CD14-positive monocyte (primary cell): ENCODE measurements at places on chromosomes 7 and 10.

DNA sequence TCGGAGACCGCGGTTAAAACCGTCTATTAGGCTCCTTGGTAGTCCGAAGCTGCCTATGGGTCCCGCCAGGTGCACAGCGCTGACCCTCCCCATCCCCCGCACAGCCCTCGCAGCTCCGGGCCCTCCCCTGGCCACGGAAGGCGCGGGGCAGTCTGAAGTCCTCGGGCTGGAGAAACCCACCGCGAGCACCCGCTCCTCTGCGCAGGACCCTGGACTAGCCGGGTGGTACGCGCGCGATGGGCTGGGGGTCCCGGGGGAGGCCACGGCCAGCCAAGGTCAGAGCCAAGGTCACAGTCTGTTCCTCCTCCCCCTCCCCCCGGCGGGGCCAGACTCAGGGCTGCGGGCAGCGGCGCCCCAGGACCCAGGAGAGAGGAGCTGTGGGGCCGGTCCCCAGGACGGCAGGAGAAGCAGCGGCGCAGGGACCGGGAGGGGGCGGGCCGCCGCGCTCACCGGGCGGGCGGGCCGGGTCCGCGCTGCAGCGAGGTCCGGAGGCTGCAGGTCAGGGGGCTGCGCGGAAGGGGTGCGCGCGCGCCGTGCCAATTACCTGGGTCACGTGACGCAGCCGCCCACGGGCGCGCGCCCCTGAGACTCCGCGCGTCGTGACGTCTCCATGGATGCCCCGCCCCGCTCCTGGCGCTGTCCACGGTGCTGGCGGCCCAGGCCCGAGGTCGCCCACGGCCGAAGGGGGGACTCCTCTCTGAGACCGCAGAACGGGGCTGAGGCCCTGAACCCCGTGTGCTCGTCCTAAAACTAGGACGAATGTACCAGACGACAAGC is at the start of gene OGDHL:
Gene OGDHL, minus strand, starts transcription at position 535 of the 777 bp plus-strand sequence. CDS start 3,731 bp downstream, outside the sequence.
- no peak for DNase-seq
- no peak within 1 kb of the TSS for H3K27ac ChIP-seq
- peaks cover 5% of the 10 kb centered on the region for H3K27me3 ChIP-seq
- H3K36me3 ChIP-seq = no peaks in the 10 kb centered on the region
- H3K4me1 ChIP-seq = peaks cover 8% of the 10 kb centered on the region

DNA sequence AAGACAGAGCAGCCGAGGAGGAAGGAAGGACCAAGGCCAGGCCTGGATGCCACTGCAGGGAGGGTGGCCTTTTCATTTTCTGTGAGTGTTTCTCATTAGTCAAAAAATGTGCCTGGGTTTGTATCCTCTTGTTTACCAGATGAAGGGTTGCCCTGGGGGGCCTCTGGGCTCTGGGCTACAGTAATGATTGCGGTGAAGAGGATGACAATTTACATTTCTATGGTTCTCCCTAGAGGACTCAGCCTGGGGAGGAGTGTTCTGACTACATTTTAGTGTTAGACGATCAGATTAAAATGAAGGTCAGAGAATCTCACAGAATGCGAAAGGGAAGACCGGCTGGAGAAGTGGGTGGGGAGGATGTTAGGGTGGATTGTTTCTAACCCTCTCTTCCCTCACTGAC is 108.0 kb upstream of the KMT2C start:
- H3K27ac ChIP-seq = no peak overlapping the region
- no peaks in the 10 kb centered on the region for H3K36me3 ChIP-seq
- no peaks in the 10 kb centered on the region for H3K27me3 ChIP-seq
- DNase-seq = no peak
- H3K4me1 ChIP-seq = no peaks in the 10 kb centered on the region

DNA sequence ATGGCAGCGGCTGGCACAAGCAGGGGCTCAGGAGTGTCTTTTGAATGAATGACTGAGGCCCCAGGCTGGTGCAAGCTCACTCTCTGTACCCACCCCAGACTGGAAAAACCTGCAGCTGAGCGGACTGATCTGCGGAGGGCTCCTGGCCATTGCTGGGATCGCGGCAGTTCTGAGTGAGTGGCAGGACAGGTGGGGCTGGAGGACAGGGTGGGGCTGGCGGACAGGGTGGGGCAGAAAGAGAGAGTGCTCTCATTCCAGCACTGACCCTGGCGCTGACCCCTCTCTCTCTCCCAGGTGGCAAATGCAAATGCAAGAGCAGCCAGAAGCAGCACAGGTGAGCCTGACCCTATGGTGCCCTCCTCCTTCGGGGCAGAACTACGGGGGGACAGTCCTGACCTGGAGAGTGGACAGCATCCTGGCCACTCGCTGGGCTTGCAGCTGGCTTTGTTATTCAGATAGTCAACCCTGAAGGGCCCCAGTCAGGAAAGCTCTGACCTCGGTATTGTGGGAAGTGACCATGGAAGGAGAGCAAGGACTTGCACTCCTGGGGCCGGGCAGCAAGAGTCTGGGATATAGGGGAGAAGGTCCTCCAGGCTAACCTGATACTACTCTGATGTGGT is 4.1 kb downstream of the FXYD4 start:
- H3K4me1 ChIP-seq = no peaks in the 10 kb centered on the region
- no peak overlapping the region for H3K27ac ChIP-seq
- no peaks in the 10 kb centered on the region for H3K36me3 ChIP-seq
- no peak overlapping the region for H3K4me3 ChIP-seq
- no peaks in the 10 kb centered on the region for H3K27me3 ChIP-seq
- no peak for DNase-seq

GRCh38 chr10:65423043-65423442 is 1502.8 kb upstream of the LRRTM3 start:
- no peak overlapping the region for H3K27ac ChIP-seq
- H3K4me1 ChIP-seq = no peaks in the 10 kb centered on the region
- H3K36me3 ChIP-seq = no peaks in the 10 kb centered on the region
- no peak overlapping the region for H3K4me3 ChIP-seq

- no peak overlapping the region for H3K4me3 ChIP-seq
- H3K27ac ChIP-seq = no peak overlapping the region
- DNase-seq = no peak
- H3K27me3 ChIP-seq = no peaks in the 10 kb centered on the region
- H3K4me1 ChIP-seq = no peaks in the 10 kb centered on the region
- H3K36me3 ChIP-seq = no peaks in the 10 kb centered on the region
Observed at GRCh38 chr7:72622532-72622931, 205.5 kb downstream of the TYW1B start.

- no peaks in the 10 kb centered on the region for H3K27me3 ChIP-seq
- no peaks in the 10 kb centered on the region for H3K36me3 ChIP-seq
- H3K27ac ChIP-seq = no peak overlapping the region
- H3K4me1 ChIP-seq = no peaks in the 10 kb centered on the region
- no peak overlapping the region for H3K4me3 ChIP-seq
- no peak for DNase-seq
Observed at GRCh38 chr10:77461636-77462296, 175.8 kb downstream of the KCNMA1 start.

DNA sequence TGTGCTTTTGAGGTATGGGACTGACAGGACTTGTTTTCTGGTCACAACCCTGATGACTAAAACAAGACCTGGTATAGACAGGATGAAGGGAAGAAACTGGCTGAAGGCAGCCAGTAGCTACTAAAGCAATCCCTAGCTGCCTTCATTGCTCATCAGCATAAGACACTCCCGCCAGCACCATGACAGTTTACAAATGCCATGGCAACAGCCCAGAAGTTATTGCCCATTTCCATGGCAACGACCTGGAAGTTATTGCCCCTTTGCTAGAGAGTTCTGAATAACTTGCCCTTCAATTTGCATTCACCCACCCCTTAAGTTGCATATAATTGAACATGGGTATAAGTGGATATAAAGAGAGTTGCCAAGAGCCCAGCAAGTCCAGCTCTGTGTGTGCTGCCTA is 169.6 kb upstream of the FAM171A1 start:
- H3K4me1 ChIP-seq = no peaks in the 10 kb centered on the region
- no peak overlapping the region for H3K4me3 ChIP-seq
- H3K36me3 ChIP-seq = no peaks in the 10 kb centered on the region
- H3K27ac ChIP-seq = no peak overlapping the region
- DNase-seq = no peak

DNA sequence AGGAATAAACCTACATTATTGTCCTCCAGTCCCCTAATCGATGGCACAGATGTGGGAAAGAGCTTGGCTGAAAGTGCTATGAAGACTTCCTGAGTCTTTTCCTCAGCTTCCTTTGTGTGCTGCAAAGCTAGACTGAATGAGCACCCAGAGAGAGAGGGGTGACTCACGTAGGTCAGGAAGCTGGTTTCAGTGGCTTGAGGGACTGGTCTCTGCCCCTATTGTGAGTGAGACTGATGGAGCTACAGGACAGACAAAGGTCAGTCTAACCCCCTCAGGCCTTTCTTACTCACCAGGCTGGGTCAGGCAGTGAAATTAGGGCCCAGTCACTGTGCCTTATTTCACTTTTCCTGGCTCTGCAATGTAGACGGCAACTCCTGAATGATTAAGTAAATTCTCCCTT is 171.1 kb upstream of the GRB10 start:
- no peak overlapping the region for H3K27ac ChIP-seq
- no peak overlapping the region for H3K4me3 ChIP-seq
- no peaks in the 10 kb centered on the region for H3K36me3 ChIP-seq
- no peaks in the 10 kb centered on the region for H3K27me3 ChIP-seq

GRCh38 chr7:132211971-132212370 is 364.3 kb downstream of the PLXNA4 start:
- H3K36me3 ChIP-seq = no peaks in the 10 kb centered on the region
- DNase-seq = no peak
- H3K4me3 ChIP-seq = no peak overlapping the region
- no peaks in the 10 kb centered on the region for H3K27me3 ChIP-seq
- no peak overlapping the region for H3K27ac ChIP-seq
- H3K4me1 ChIP-seq = no peaks in the 10 kb centered on the region

- no peaks in the 10 kb centered on the region for H3K36me3 ChIP-seq
- H3K27me3 ChIP-seq = no peaks in the 10 kb centered on the region
- no peak for DNase-seq
- no peak overlapping the region for H3K27ac ChIP-seq
- no peak overlapping the region for H3K4me3 ChIP-seq
Observed at GRCh38 chr7:106493041-106493731, 167.8 kb downstream of the CCDC71L start.

GRCh38 chr10:74034301-74034700 is 36.4 kb downstream of the VCL start:
- H3K4me1 ChIP-seq = peaks cover 53% of the 10 kb centered on the region
- no peak for DNase-seq
- H3K4me3 ChIP-seq = no peak overlapping the region
- peaks cover 36% of the 10 kb centered on the region for H3K36me3 ChIP-seq
- H3K27ac ChIP-seq = no peak overlapping the region

DNA sequence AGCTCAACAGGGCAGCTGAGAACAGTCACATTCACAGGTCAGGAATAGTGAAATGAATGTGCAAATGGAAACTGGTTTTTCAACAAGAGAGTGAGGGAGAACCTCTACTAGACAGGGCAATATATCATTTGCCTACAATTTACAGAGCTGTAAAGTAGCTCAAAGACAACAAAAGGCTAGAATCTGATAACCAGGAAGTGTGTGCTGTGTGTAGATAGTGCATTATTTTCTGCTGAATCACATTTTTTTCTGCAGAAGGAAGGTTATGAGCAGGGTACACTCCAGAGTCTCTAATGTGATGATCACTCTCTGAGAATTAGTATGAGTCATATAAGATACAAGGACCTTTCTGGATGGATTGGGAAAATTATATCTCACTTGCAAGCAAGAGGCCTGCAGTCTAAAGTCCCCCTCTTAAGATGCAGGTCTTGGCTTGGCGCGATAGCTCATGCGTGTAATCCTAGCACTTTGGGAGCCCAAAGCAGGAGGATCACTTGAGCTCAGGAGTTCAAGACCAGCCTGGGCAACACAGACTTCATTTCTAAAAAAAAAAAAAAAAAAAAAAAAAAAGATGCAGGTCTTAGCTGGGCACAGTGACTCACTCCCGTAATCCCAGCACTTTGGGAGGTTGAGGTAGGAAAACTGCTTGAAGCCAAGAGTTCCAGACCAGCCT is 59.9 kb upstream of the COBL start:
- DNase-seq = no peak
- H3K27ac ChIP-seq = no peak overlapping the region
- H3K4me1 ChIP-seq = no peaks in the 10 kb centered on the region
- no peak overlapping the region for H3K4me3 ChIP-seq

DNA sequence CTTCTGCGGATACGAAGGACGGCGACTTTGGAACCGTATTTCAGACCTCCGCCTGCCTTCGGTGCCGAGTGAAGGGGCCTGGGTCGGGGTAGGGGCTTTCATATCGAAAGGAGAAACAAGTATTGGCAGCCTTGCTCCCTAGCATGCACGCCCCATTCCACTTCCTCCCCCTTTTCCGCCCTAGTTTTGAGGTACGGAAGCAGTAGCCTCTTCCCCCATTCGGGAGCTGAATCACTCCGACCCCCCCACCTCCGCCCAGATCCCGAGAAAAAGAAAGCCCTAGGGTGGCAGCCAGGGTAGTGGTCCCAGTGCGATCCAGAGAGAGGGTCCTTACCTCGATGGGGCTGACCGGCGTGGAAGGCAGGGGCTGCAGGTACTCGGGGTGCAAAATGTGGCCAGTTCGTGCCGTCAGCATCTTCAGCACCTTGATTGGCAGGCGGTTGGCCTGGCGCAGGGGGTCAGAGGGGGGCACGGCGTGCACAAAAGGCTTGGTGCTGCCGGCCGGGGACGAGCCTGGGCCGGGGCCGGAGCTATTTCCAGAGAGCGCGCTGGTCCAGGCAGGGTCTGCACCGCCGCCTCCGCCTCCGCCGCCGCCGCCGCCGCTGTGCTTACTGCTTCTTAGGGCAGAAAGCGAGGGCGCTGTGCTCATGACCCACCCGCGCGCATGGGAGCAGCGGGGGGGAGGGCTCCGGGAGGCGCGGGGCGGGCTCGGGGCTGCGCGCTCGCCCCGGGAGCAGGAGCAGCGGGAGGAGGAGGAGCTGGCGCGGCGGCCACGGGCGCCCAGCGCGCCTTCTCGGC is 594 bp downstream of the ZNF503 start:
- peak overlapping the region; percentile 83 for H3K4me3 ChIP-seq
- peak overlapping the region; percentile 80 for H3K27ac ChIP-seq
- H3K27me3 ChIP-seq = peaks cover 58% of the 10 kb centered on the region
- DNase-seq = peak; percentile 73
- peaks cover 2% of the 10 kb centered on the region for H3K36me3 ChIP-seq
- H3K4me1 ChIP-seq = peaks cover 70% of the 10 kb centered on the region

DNA sequence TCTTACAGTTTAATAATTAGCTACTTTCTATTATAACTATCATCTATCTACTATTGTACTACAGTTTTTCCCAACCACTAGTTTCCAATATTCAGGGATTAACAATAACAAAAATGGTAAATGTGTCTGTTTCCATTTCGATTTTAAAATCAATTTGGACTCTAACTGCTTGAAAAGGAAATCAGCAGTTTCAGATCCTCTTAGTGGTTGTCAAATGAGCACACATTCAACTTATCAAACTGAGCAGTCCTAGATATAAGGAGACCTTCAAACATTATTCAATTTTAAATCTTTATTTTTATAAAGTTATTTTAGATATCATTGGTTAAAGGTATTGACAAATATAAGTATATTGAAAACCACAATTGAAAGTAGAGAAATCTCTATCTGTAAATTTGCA is 46.8 kb upstream of the CD36 start:
- DNase-seq = peak; percentile 7
- H3K36me3 ChIP-seq = no peaks in the 10 kb centered on the region
- no peaks in the 10 kb centered on the region for H3K27me3 ChIP-seq
- H3K27ac ChIP-seq = no peak overlapping the region
- no peak overlapping the region for H3K4me3 ChIP-seq

- no peaks in the 10 kb centered on the region for H3K36me3 ChIP-seq
- no peak overlapping the region for H3K27ac ChIP-seq
- no peaks in the 10 kb centered on the region for H3K4me1 ChIP-seq
- H3K27me3 ChIP-seq = no peaks in the 10 kb centered on the region
Observed at GRCh38 chr10:12617191-12618175, 268.1 kb downstream of the CAMK1D start.
